ENCODE measurements at places on chromosomes 2 and 18. TPM values are rescaled to one million over a fixed set of nuclear protein-coding genes. Genes with fewer than 3 reads are reported as not detected.

- H3K27ac ChIP-seq = no peak overlapping the region
- no peaks in the 10 kb centered on the region for H3K36me3 ChIP-seq
- H3K27me3 ChIP-seq = no peaks in the 10 kb centered on the region
- no peak overlapping the region for H3K4me3 ChIP-seq
- DNase-seq = no peak
These were observed 30.1 kb downstream of the MROH2A start for GRCh38 chr2:233807966-233808935.

- H3K4me3 ChIP-seq = no peak overlapping the region
- H3K27me3 ChIP-seq = 0 out of 2 replicates have a peak, but pooled peaks cover 4% of the 10 kb centered on the region
- no peak for DNase-seq
- no peak overlapping the region for H3K27ac ChIP-seq
These were observed 762.3 kb downstream of the BCL11A start for GRCh38 chr2:59791004-59791618.

- H3K4me1 ChIP-seq = no peaks in the 10 kb centered on the region
- H3K36me3 ChIP-seq = no peaks in the 10 kb centered on the region
These were observed 70.2 kb upstream of the GALNT3 start for GRCh38 chr2:165864296-165864695.

The SLC19A3 gene
- total RNA-seq = 4.5 TPM

DNA sequence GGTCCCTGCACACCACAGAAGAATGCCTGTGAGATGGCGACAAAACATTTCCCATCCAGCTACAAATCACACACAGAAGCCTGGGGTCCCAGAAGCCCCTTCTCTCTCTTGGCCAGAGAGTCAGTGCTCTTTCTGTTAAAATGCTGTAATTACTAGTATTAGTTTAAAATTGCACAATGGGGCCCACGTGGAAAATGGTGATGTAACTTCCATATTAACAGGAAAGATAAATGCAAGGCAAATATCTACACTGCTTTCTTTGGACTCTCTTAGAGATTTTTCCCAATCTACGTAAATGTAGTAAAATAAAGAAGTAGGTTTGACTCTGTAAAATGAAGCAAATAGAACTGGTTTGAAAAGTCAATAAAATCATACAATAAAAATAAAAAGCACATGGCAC lies 113.9 kb upstream of the TFCP2L1 start:
- DNase-seq = no peak
- no peaks in the 10 kb centered on the region for H3K4me1 ChIP-seq
- H3K27me3 ChIP-seq = no peaks in the 10 kb centered on the region
- H3K36me3 ChIP-seq = peaks cover 41% of the 10 kb centered on the region
